ENCODE measurements at places on chromosomes 11 and 22.

DNA sequence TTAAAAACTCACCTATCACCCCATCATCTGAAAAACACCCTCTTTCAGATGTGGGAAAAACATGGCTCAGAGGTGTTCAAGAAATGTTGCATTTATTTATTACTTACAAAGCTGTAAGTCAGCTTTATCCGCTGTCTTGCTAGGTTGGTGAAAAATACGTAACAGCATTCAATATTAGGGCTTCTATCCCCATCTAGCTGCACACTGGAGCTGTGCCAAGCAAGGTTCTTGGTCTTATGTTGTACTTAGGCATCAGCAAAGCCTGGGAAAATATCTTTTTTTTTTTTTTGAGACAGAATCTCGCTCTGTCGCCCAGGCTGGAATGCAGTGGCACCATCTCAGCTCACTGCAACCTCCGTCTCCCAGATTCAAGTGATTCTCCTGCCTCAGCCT lies 7.5 kb downstream of the SERPING1 start:
- no peak for DNase-seq

GRCh38 chr11:9722023-9722422 lies 58.1 kb downstream of the SWAP70 start:
- no peak for DNase-seq

DNA sequence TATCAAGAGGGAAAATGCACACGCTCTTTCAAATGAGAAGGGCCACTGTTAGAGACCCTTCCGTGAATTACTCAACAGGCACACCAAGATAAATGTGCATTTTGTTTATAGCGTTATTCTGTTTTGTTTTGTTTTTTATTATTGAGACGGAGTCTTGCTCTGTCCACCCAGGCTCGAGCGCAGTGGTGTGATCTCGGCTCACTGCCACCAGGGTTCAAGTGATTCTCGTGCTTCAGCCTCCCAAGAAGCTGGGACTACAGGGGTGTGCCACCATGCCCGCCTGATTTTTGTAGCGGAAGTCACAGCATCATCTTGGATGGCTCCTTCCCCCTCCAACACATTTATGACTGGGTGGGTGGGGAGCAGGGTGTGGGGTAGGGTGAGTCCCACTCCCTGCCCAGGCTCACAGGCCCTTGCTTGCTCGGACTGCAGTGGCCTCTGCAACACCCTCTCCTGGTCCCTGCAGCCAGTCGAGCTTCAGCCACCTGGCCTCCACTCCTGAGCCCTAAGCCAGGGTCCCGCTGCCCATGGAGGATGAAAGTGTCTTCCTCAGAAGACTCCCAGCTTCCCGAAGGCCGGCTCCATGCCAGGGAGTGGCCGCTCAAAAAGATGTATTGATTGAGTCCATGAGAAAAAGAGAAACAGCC lies 68.0 kb downstream of the RTL6 start:
- DNase-seq, result no peak

DNA sequence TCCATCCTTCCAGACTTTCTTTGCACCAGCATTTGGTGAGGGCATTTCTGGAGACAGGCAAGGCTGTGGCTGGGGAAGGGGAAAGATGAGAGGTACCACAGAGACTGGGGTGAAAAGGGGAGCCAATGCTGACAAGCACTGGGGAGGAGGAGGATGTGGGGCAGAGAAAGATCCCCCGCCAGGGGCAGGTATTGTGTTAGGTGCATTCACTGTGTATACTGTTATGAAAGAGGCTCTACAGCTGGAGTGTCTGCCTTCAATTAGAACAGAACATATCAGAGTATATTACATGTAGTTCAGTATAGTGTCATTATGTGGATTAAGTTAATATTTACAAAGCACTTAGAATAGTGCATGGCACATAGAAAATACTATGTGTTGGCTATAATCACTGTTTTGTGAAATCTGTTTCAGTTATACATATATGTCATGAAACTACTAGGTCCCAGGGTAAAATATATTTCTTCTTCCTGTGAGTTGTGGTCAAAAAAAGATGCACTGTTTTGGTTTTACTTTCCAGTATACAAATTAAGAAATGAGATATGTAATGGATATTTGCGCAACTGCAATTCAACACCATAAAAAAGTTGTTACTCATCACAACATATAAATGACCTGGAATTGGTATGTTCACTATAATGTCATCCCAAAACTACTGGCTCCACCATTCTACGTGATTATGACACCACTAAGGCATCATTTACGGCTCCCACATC lies 8.4 kb downstream of the MSANTD2 start:
- no peak for DNase-seq

DNA sequence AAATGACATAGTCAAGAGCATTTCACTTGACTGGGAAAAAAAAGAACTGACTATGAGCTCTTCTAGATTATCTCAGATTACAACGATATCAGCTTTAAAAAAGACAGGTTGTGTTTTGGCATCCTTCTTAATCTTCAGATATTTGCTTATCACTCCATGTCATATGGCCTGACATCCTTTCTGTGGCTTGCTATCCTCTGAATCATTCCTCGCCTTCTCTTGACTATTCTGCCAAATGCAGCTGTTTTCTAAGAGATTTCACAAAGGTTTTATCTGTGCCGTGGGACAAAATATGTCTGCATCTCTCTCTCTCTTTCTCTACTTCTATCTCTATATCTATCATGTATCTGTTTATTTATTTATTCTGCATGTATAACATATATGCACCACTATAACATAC lies 746.1 kb downstream of the CNTN5 start:
- DNase-seq, result no peak

DNA sequence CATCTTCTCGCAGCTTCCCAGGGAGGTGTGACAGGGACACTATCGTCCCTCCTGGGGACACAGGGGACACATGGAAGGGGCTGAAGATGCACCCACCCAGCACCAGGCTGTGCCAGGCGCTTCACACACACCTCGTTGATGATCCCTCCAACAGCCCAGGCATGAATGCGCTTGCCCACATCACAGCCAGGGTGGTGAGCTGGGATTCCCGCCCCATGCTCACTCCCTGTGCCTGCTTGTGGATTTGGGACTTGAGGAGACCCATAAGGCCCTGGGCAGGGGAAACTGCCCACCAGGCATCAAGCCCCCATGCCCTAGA lies 57.8 kb downstream of the OTOG start:
- no peak for DNase-seq

GRCh38 chr11:67409781-67410368 lies 5.6 kb upstream of the CARNS1 start:
- DNase-seq, result no peak

GRCh38 chr22:35749808-35750207 lies 32.1 kb downstream of the APOL5 start:
- DNase-seq, result no peak

DNA sequence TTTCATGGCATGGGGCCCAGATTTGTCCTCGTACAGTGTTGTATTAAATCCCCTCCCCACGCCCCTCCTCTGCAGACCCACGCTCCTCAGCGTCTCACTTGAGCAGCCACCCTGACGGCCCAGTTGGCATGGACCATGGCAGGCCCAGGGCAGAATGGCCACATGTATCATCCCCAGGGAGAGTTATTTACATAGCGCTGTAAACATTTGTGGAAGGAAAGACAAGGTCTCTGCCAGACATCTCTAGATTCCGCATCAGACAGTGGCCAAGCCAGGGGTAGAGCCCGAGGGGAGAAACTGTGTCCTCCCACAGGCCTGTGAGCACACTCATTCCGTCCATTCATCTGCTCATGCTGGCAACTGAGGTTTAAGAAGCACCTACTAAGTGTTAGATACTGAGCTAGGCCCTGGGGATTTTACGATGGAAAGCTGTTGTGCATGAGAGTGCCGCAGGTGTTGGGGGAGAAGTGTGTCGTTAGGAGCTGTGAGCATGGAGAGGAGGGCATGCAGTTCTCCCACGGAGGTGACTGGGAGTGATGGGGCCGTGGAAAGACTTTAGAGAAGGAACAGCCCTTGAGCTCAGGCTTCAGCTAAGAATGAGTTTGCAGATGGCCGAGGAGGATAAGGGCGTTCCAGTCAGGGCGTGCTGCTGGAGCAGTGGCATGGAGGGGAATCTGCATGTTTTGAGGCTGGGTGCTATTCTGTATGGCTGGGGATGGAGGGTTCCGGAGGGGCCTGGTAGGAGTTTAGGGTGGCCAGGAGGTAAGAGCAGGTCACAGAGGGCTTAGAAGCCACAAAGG lies 94.9 kb downstream of the GRIK4 start:
- DNase-seq, result no peak

- no peak for DNase-seq
Measured at GRCh38 chr22:17540481-17540880, 22.8 kb upstream of the SLC25A18 start.

DNA sequence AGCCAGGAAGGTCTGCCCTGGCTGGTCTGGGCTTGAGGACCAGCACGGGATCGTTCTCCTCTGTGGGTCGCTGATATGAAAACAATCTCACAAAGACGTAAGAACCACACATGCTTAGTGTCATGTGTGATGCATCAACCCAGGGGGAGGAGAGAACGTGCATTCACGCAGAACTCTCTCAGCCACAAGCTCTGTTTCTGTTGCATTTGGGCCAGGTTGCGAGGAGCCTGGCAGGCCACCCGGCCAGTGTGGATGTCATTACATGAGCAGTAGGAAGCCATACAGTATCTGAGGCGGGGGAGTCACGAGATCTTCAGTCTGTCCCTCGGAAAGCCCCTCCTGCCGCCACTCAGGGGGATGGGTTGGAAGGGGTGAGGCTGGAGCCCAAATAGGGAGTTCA lies 53.1 kb upstream of the KCNQ1OT1 start:
- DNase-seq, result no peak

DNA sequence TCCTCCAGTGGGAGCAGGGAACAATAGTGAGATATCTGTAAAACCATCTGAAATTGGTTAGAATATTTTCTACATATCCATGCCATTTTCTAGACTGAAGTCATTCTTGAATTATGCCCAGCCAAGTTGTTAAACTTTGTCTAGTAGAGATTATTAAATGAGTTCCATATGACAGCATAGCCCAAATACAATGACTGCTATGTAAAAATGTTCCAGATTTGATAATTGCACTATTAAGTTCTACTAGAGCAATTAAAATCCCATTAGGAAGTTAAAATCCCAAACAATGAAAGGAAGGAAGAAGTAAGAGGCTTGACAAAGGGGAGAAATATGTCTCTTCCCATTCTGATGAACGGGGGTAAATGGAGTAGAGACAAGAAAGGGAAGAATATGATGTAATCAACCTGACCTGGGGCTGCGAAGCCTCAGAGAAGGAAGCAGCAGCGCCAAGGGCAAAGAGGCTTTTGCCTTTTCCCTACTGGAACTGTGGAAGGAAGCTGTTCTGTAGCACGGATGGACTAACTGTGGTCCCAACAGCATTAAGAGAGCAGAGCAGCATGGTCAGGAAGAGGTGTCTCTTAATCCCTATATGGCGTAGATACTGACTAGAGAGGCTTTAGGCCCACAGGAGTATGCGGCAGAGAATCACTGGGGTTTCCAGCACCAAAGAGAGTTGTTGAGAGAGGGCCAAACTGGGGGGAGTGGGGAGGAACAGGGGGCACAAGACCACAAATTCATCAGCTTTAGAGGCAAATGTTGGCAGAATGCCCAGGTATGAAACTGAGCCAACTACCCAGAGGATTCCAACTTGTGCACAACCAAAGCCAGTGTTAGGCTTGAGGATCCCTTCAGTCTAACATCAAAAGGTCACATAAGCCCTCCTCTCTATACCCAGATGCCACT lies 26.7 kb downstream of the RRP8 start:
- peak; percentile 45 for DNase-seq

DNA sequence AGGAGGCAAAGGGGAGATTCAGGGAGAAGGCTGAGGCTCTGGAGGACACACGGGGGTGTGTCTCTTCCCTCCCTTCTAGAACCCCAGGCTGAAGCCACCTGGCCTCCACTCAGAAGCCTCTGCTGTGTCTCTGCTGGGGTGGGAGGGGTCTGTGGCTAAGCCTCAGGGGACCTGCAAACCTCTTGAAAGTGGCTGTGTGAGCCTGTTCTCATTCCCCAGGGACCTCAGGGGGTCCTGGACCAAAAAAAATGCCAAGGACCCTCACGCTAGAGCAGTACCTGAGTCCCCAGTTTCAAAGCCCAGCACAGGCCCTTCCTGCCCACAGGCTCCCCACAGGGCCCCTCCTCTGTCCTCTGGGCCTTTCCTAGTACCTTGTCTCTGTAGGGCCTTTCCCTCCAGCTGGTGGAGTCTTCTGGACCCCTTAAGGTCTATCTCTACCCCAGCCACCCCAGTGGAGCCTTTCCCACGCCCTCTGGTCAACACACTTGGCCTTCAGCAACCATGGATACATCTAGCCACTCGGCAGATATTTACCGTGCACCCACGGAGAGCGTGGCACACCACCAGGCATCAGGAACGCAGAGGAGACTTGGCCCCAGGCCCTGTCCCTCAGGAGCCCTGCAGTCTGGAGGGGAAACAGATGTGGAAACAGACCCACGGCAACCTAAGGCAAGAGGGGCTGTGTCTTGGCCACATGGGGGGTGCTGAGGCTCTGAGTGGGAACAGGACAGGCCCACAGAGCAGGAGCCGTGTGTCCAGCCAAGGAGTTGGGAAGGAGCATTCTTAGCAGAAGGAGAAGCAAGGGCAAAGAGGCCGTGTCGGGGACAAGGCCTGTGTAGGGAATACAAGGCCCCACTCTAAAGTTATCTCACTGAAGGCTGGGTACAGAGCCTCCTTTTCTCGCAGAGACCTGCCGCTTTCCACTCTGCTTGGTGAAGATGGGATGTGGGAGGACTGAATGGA lies 18.5 kb downstream of the PLA2G6 start:
- DNase-seq, result no peak

GRCh38 chr11:12270215-12270797 lies 107.1 kb upstream of the PARVA start:
- DNase-seq, result no peak

DNA sequence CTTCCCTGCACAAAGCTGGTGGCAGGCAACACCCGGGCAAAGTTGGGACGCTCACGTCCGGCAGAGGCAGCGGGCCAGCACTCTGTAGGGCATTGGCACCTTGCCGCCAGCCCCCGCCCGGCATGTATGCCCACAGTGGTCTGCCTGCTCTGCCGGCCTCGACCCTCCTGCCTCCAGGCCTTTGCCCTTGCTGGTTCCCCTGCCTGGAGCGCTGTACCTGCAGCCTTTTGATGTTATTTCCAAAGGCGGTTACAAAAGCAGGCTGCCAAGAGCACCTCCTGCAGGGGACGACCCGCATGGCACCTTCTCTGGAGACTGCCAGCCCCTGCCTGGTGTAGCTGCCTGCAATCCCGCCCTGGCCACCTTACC lies 56.5 kb upstream of the SHISAL1 start:
- no peak for DNase-seq

- no peak for DNase-seq
Measured at GRCh38 chr11:70097783-70098563, 19.9 kb downstream of the ANO1 start.

DNA sequence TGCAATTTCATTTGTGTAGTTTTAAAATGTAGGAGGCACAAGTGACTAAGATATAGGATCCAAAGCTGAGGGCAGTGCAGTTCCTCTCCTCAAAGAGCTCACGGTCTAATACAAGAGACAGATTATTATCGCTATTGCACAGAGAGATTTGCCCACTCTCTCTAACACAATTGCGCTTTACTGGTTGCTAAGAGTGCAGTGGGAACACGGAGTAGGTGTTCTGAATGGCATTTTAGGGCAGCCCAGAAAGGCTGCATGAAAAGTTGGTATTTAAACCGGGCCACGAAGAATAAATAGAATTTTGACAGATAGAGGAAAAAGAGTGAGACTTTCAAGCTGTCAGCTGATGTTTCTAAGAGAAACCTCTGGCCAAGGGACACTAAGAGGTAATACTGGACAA lies 79.5 kb downstream of the BLID start:
- no peak for DNase-seq

All from AG08396 (cell line).